EH (cell line): ENCODE measurements at places on chromosomes 2 and 18.

GRCh38 chr2:66899648-66900047 is 464.7 kb downstream of the MEIS1 start:
- peak; percentile 42 for DNase-seq

DNA sequence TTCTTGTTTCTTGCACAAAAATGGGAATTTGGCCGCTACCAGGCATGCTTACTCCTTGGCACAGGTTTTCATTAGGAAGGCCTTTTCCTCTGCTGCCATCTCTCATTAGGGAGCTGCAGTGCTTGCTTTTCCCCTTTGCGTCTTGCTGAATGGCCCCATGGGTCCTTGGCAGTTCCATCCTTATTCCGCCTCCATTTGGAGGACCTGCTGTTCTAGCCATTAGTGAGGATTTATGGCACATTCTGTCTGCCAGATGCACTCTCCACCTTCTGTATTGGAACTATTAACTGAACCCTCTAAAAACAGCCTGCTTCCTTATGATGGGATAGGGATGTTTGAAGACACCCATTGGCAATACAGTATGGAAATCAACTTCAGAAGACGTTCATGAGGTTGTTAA is 103.5 kb upstream of the NOSTRIN start:
- no peak for DNase-seq

GRCh38 chr2:231306791-231307393 is 88.6 kb upstream of the B3GNT7 start:
- DNase-seq, result no peak

- DNase-seq, result no peak
These were observed 161.1 kb downstream of the EN1 start for GRCh38 chr2:118686346-118686745.

DNA sequence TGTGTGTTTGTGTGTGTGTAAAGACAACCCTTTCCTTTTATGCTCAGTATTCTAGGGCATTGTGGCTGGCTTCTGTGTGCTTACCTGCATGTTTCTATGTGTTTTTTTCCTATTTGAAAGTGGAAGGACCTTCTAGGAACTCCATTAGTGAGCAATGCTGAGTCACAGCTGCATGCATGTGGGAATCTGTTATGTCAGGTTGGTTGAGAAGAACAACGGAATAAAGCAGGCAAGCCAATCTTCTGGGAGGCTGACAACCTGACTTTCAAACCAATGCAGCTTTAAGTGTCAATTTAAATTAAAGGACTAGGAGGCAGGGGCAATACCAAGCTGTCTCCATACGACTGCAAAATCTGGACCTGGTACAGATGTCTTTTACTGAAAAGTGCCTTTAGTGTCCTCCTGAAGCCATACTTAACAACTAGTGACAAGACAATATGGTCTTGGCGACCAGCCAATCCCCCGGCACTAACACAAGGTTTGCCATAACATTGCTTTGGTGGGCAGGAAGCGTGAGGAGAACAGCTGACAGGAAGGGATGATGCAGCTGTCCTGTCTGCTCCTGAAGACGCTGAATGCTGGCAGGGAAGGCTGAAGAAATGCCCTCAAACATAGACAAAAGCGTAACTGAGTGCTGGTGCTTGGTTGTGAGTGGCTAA is 514.7 kb upstream of the CDH7 start:
- no peak for DNase-seq

DNA sequence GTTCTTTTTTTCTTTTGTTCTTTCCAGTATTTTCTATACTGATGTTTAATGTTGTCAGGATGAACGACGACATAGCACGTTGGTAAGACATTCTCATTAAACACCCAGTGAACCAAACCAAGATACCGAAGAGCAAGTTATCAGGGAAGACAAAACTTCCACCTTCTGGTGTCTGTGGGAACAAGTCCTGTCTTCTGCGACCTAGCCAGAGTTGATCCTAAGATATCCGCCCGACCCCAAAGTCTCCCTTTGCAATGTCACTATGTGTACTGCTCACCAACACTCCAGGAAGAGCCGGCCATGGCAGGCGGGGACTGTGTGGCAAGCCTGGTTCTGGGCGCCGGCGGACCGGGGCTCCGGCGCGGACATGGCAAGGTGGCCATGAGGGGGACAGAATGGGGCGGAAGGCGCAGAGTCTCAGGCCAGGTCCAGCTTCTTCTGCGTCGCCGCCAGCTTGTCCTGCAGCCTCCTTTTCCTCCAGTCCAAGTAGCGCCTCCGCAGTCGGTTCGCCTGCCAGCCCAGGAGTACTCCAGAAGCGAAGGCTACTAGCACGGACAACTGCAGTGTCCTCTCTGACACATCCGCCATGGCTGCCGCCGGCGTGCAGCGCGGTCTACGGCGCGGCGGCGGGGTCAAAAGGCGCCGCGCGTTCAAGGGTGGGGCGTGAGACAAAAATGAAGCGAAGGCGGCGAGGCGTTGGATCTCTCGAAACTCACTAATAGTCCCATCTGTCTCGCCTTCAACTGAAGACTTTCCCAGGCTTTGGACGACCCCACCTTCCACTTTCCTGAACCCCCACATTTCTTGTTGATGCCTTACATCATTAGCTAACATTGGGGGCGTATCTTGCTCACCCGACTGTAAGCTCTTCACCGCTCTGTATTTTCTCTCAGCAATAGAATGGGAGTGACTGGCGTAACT is at the start of gene MTLN:
Gene MTLN, minus strand, starts transcription at position 610 of the 921 bp plus-strand sequence. Its CDS starts 22 bp downstream, at position 588.
- DNase-seq, result peak; percentile 69

DNA sequence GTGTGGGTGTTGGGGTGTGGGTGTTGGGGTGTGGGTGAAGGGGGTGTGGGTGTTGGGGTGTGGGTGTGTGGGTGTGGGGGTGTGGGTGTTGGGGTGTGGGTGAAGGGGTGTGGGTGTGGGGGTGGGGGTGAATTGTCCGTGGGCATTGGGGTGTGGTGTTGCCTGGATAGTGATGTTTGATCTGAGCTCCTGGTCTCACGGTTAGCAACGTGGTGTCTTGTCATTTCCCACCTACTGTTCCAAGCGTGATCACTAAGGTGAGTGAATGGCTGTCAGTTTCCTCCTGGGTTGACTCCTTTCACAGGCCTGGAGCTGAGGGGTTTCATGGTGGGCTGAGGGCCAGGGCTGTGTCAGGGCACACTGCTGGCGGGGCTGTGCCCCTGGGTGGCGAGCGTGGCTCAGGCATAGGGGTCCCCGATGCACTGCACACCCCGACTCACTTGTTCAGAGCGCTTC is 27.2 kb downstream of the RTP5 start:
- DNase-seq, result no peak

- DNase-seq, result no peak
These were observed 2.0 kb downstream of the CHRND start for GRCh38 chr2:232527905-232528470.

- peak; percentile 75 for DNase-seq
These were observed 169.6 kb upstream of the SIX2 start for GRCh38 chr2:45178854-45179253.

- DNase-seq, result peak; percentile 30
These were observed 8.0 kb downstream of the SP100 start for GRCh38 chr2:230423851-230424458.
